Activated T-cell treated with anti-CD3 and anti-CD28 coated beads, Interleukin-2, amount 50 U/mL, for 72 hours (primary cell): ENCODE measurements at places on chromosomes 2 and 18.

- no peak for DNase-seq
Observed at GRCh38 chr18:58670404-58671110, 708 bp upstream of the MALT1 start.

- DNase-seq = no peak
Observed at GRCh38 chr2:160657196-160657595, 163.6 kb upstream of the RBMS1 start.

GRCh38 chr2:239113171-239113570, 265.3 kb downstream of the TWIST2 start:
- DNase-seq = no peak

- peak; percentile 31 for DNase-seq
Observed at GRCh38 chr2:10278029-10278762, 24.5 kb upstream of the HPCAL1 start.

- no peak for DNase-seq
Observed at GRCh38 chr2:206105541-206105940, 19.6 kb upstream of the INO80D start.

- DNase-seq = no peak
Observed at GRCh38 chr2:176035013-176035691, 33.1 kb upstream of the LNPK start.

GRCh38 chr2:181764095-181764963, 84.0 kb upstream of the NEUROD1 start:
- no peak for DNase-seq
